Thymus (tissue), 14 donors: ENCODE measurements at places on chromosomes 3 and 15. TPM values are rescaled to one million over a fixed set of nuclear protein-coding genes. Genes with fewer than 3 reads are reported as not detected.

The CHAC1 gene
- total RNA-seq, result 0.47 TPM

The CFAP20DC gene
- 1.6 TPM for total RNA-seq

The SPATA12 gene
- total RNA-seq, result 0.05 TPM

The SEMA4B gene
- total RNA-seq, result 6.5 TPM

DNA sequence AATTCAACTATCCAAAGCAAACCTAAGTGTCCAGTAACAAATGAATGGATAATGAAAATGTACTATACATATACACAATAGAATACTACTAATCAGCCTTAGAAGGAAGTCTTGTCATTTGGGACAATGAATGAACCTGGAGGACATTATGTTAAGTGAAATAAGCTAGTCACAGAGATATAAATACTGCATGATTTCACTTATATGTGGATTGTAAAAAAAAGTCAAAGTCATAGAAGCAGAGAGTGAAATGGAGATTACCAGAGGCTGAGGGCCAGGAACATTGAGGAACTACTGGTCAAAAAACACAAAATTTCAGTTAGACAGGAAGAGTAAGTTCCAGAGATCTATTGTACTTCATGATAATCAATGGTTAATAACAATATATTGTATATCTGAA lies 33.6 kb downstream of the MYO5A start:
- no peaks in the 10 kb centered on the region for H3K4me1 ChIP-seq
- no peak overlapping the region for H3K27ac ChIP-seq
- DNase-seq, result no peak
- H3K36me3 ChIP-seq, result no peaks in the 10 kb centered on the region

- DNase-seq, result no peak
- H3K4me1 ChIP-seq, result peaks cover 11% of the 10 kb centered on the region
- no peaks in the 10 kb centered on the region for H3K27me3 ChIP-seq
- no peak overlapping the region for H3K4me3 ChIP-seq
Measured at GRCh38 chr15:101273534-101273933, 3.8 kb downstream of the SELENOS start.

DNA sequence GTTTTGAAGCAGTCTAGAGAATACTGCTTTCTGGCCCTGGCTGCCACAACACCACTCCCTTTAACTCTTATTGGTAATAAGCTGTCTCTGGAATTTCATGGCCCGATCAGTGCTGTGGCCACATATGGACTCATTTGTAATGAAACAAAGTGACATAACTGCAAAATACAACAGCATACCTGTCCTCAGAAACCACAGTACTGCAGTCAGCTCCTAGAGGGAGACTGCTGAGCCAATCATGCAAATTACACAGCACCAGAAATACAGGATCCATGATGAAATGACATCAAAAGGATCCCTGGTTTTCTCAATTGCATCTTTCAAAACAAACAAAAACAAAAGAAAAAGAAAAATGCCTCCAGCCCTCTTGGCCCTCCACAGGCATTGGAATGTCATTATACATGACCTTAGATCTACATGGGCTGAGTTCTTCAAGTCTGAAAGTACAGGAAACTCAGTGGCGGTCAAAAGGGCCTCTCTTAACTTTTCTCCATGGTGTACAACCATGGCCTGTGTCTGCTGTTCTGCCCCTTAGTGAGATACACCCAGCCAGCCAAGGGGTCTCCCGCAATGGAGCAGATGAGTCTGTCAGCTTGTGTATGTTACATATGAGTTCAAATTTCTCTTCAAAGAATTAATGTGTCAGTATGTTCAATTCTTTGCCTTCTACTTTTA lies 24.9 kb upstream of the KBTBD12 start:
- H3K27ac ChIP-seq, result no peak overlapping the region
- no peak overlapping the region for H3K4me3 ChIP-seq
- DNase-seq, result no peak
- no peaks in the 10 kb centered on the region for H3K36me3 ChIP-seq
- no peaks in the 10 kb centered on the region for H3K4me1 ChIP-seq

GRCh38 chr3:193971261-193971751 lies 164.6 kb upstream of the HES1 start:
- peaks cover 17% of the 10 kb centered on the region for H3K27me3 ChIP-seq
- H3K4me3 ChIP-seq, result no peak overlapping the region
- H3K4me1 ChIP-seq, result no peaks in the 10 kb centered on the region
- DNase-seq, result no peak
- no peak overlapping the region for H3K27ac ChIP-seq
- H3K36me3 ChIP-seq, result no peaks in the 10 kb centered on the region

- H3K27ac ChIP-seq, result peak within 1 kb of the TSS; percentile 55
- H3K4me1 ChIP-seq, result peaks cover 17% of the 10 kb centered on the region
- H3K27me3 ChIP-seq, result no peaks in the 10 kb centered on the region
- peak; percentile 94 for DNase-seq
- peaks cover 3% of the 10 kb centered on the region for H3K36me3 ChIP-seq
Measured at GRCh38 chr15:64381000-64381751, at the start of gene PCLAF. Gene PCLAF, minus strand, starts transcription at chr15:64381441. Its CDS starts 70 bp downstream, at chr15:64381371.

- H3K36me3 ChIP-seq, result no peaks in the 10 kb centered on the region
- peaks cover 7% of the 10 kb centered on the region for H3K4me1 ChIP-seq
- DNase-seq, result no peak
Measured at GRCh38 chr3:33027091-33027490, 69.9 kb downstream of the GLB1 start.
